ENCODE measurements at places on chromosomes 4 and X.
A peak's percentile ranks its signal among the peaks of the same experiment; 100 is the strongest.

GRCh38 chr4:24032371-24032989 lies 142.6 kb upstream of the PPARGC1A start:
- peak; percentile 6 for DNase-seq

- DNase-seq, result no peak
These were observed 16.7 kb upstream of the CXorf38 start for GRCh38 chrX:40663880-40664630.

DNA sequence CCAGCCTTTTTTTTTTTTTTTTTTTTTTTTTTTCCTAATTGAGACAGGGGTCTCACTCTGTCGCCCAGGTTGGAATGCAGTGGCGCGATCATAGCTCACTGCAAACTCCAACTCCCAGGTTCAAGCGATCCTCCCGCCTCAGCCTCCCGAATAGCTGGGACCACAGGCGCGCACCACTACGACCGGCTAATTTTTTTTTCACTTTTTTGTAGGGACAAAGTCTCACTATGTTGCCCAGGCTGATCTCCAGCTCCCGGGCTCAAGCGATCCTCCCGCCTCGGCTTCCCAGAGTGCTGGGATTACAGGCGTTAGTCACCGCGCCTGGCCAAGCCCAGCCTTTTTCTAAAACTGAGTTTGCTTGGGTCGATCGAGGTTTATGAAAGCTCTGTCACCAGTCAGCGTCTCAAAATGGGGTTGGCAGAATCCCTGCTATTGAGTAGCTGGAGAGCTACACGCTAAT lies 1.3 kb upstream of the OTUD5 start:
- peak; percentile 45 for DNase-seq

GRCh38 chrX:150360331-150360730 lies 2.8 kb upstream of the MAMLD1 start:
- no peak for DNase-seq

All from GM04504 (cell line).